ENCODE measurements at places on chromosomes 1 and 21.

GRCh38 chr21:41895643-41896493, 16.7 kb upstream of the PRDM15 start:
- peak; percentile 30 for DNase-seq

- DNase-seq: no peak
Observed at GRCh38 chr1:30907481-30908315, 860 bp downstream of the SDC3 start.

- no peak for DNase-seq
Observed at GRCh38 chr1:232585486-232585885, 44.4 kb downstream of the SIPA1L2 start.

DNA sequence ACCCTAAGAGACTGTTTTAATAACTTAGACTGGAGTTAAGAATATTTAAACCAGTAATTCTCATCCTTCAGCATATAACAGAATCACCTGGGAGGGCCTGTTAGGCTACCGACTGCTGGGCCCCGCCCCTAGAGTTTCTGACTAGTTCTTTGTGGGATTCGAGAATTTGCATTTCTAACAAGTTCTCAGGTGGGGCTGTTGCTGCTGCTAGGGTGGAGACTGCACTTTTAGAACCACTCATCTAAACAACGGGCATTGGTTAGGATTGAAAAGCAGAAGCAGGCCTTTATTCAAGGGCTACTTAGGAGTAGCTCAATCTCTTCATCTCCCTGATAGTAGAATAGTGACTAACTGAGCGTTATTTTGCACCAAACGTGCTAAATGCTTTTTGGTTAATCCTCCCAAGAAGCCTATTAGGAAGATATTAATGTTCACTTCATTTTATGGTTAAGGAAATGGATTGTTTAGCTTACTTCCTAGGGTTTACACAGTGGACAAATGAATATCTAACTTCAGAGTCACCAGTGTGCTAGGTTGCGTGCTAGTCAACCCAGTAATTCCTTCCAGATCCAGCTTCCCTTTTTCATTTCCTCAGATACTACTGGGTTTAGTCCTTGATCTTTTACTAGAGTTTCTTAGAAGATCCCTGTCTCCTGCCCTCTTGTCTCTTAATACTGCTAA, 31.1 kb upstream of the UAP1 start:
- no peak for DNase-seq

GRCh38 chr1:27555700-27556424, 48.1 kb downstream of the AHDC1 start:
- DNase-seq: no peak

DNA sequence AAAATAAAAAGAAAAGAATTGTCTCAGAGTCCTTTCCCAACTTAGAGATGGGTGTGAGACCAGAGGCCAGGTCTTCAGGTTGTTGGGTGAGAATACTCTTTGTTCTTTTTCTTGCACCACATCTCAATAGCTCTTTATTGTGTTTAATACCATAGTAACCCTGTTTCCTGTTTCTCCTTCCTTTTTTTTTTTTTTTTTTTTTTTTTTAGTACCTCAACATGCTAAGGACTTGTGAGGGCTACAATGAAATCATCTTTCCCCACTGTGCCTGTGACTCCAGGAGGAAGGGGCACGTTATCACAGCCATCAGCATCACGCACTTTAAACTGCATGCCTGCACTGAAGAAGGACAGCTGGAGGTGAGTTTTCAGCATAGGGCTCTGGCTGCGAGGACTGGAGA, 24.4 kb downstream of the CELF3 start:
- DNase-seq: no peak

- DNase-seq: peak; percentile 5
Observed at GRCh38 chr1:55640708-55641473, 425.7 kb upstream of the USP24 start.

GRCh38 chr1:210272666-210273065, 40.1 kb downstream of the SERTAD4 start:
- no peak for DNase-seq

- DNase-seq: no peak
Observed at GRCh38 chr1:223077247-223077833, 65.7 kb downstream of the TLR5 start.

GRCh38 chr21:23478381-23478780, 2128.9 kb downstream of the MRPL39 start:
- no peak for DNase-seq

- no peak for DNase-seq
Observed at GRCh38 chr1:238624776-238625175, 734.1 kb upstream of the ZP4 start.

- no peak for DNase-seq
Observed at GRCh38 chr1:113949007-113949406, 19.9 kb downstream of the HIPK1 start.

DNA sequence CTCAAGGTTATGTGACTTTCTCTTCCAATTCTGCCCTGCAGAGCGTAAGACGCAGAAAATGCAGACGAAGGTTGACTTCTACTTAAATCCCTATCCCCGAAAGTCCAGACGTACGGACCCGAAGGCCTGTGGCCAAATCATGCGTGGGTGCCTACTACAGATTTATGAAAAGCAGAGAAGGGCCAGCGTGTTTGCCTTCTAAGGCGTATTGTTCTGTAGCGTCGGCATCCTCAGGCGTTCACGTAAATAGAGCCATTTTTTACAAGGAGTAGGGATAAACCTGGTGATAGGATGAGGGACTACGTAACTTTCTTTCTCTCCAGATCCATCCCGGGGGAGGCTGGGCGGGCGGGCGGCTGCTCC, 222 bp upstream of the GIPC2 start:
- no peak for DNase-seq

DNA sequence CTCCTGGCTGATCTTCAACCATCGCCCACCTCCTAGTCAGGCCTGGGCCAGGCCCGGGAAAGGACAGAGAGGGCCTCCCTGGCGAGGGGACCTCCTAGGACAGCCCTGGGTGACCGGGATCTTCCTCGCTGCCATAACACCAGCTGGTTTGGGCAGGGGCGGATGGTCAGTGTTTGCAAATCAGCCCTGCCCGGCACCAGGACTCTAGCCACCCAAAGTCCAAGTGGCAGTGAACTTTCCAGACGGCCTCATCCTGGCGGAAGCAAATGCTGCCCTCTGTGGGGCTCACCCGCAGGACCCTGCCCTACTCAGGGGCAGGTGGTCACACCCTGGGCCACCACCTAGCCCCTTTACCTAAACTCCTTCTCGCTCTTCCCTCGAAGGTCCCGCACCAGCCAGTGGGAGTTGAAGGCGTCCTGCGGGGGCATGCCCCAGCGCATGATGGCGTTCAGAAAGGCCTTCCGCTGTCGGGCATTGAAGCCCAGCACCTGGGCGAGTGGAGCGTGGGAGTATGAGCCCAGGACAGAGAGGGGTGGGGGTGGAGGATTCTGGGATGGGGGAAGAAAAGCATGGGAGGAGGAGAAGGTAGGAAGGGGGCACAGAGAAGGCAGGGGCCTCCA, 55.3 kb downstream of the CHD5 start:
- DNase-seq: no peak

GRCh38 chr1:173295391-173295790, 88.3 kb upstream of the TNFSF4 start:
- no peak for DNase-seq

DNA sequence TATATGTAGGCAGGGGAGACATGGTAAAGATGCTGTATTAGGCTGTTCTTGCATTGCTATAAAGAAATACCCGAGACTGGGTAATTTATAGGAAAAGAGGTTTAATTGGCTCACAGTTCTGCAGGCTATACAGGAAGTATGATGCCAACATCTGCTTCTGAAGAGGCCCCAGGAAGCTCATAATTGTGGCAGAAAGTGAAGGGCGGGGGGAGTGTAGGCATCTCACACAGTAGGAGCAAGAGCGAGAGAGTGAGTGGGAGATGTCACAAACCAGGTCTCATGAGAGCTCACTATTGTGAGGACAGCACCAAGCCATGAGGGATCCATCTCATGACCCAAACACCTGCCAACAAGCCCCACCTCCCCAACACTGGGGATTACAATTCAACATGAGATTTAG, 21.1 kb downstream of the MAN1A2 start:
- no peak for DNase-seq

- no peak for DNase-seq
Observed at GRCh38 chr1:206658264-206658980, 23.1 kb downstream of the DYRK3 start.

GRCh38 chr1:107525145-107525544, 384.3 kb downstream of the NTNG1 start:
- DNase-seq: no peak

DNA sequence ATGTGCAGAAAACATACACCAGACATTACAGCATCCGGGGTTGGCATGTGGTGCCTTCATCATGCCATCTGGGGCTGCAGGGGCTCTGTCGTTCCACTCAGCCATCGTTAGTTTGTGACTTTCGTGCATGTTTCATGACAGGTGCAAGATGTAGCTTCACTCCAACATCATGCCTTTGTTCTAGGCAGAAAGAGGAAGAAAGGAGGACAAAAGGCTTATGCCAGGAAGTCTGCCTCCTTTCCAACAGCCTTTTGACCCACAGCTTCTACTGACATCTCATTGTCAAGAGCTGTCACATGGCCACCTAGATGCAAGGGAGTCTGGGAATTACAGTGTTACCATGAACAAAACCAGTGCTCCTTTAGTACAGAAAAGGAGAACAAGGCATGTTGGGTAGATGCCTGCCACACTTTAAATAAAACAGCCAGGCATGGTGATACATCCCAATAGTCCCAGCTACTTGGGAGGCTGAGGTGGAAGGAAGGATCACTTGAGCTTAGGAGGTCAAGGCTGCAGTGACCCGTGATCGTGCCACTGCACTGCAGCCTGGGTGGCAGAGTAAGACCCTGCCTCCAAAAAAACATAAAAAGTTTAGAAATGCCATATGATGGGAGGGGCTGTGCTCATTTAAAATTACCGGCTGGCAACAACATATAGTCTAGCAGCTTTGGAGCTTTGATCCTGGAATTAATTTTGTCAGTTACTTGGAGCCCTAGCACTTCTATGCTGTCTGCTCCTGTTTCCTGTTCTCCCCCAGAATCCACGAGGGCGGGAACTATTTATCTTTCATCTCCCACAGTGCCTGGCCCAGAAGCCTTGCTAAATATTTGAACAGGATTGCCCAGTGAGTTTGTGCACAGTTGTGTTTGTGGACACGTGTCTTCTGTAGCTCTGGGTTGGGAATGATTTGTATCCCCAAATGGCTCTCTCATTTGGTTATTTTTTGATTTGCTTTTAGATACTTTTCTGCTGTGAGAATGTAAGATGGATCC, 7.4 kb downstream of the DOP1B start:
- DNase-seq: no peak

DNA sequence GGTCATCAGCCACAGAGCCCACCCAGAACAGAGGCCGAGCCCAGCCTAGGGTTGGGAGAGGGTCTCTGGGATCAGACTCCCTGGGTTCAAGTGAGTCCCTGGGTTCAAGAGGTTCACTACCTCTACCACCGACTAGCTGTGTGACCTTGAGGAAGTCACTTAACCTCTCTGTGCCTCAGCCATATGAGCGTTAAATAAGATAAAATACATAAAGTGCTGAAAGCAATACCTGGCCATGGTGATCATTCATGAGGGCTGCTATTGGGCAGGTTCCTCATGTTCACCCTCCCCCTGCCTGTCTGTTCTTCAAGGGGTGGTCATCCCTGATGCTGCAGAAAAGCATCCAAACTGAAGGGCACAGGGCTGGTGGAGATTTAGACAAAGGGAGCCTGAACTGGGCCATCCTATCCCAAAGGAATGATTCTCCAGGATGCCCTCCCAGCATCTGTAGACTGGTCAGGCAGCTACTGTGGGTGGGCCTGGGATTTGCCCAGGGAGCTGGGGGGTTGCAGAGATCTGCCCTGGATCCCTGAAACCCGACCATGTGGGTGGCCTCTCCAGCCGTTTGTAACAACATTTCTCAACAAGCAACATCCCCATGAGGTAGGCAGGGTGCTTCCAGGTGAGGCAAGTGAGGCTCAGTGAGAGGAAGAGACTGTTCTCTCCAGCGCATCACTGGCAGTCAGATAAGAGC, 196.6 kb downstream of the MATN1 start:
- DNase-seq: no peak

DNA sequence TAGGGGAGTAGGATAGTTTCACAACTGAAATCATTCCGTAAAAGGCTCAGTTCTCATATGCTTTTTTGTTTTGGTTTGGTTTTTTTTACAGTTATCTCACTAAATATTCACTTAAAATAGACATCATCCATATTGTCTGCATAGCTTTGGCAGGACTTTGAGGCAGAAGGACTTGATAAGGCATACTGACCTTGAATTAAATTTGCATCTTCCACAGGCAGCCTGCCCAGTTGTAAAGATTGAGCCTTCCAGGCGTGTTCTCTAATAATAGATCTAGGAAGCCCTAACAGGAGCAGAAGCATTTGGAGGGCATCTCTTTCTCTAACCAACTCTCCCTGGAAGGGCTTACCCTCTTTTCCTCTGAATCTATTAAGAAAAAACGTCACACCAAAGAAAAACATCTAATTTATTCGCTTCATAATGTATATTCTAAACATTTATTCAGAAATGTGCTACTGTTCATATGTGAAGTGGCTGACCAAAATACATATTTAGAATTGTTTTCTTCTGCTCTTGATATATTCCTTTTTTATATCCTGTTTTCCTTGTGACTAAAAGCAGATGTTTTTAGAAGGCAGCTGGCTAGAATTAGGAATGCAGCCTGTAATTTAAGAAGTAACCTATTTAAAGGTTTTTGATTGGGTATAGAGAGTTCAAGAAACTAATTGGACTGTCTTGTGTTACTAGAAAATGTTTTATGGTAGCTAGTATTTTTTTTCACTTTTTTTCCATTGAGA, 20.2 kb downstream of the DESI2 start:
- DNase-seq: no peak

GRCh38 chr1:12201352-12202189, 28.3 kb upstream of the VPS13D start:
- no peak for DNase-seq

DNA sequence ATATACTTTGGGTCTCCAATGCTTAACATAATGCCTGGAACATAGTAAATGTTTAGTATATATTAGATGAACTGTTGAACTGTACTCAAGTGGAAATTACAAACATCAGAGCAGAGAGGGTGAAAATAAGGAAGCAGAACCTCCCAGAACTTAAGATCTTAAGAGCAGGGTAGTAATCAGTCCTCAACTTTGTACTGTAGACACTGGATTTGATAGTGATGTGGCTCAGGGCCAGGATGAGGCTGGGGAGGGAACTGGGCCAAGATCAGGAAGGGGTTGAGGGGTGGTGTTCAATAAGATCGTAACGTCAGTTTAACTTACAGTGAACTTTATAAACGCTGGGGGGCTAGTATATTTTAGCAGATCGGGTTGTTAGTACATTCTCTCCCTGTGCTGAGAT, 15.4 kb downstream of the MPZL1 start:
- DNase-seq: no peak

DNA sequence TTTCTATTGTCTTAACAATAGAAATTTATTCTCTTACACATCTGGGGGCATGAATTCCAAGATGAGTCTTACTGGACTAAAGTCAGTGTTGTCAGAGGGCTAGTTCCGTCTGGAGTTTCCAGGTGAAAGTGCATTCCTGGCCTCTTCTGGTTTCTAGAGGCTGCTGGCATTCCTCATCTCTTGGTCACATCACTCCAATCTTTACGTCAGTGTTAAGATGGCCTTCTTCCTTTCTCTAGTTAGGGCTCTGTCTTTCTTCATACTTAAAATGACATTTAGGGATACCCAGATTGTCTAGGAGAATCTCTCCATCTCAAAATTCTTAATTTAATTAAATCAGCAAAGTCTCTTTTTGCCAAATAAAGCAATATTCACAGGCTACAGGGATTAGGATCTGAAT, 13.3 kb upstream of the PDC start:
- DNase-seq: no peak

- DNase-seq: no peak
Observed at GRCh38 chr1:8374812-8375211, 56.9 kb downstream of the SLC45A1 start.
